ENCODE measurements at places on chromosomes 5 and 9.

- DNase-seq = peak; percentile 18
Observed at GRCh38 chr9:15220658-15221318, 86.2 kb downstream of the TTC39B start.

DNA sequence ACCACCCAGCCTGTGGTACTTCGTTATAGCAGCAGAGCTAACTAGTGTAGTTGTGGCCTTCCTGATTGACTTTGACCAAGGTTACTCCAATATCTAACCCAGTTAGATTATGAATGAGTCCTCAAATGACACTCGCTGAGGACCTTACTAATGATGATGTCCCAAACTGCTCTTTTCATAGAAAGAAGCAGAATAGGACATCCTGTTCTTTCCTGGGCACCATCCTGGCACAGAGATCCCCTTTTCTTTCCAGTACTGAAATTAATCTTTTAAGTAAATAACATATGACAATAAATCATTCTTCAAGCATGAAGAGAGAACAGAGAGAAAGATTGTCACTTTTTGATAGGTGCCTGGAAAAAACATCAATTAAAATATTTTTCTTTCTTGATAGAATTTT is 26.7 kb upstream of the SPINK14 start:
- no peak for DNase-seq

DNA sequence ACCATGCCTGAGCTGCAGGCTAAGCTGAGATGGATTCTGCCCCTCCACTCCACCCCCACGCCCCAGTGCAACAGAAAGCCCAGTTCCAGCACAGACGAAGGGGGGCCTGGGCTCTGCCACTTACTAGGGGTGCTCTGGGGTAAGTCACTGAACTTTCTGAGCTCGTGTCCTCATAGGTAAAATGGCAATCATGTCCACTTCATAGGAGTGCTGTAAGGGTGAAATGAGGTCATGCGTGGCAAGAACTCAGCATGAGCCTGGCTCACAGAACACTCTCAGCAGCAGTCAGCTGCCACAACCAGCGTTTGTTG is 8.4 kb upstream of the PSD2 start:
- DNase-seq = no peak

DNA sequence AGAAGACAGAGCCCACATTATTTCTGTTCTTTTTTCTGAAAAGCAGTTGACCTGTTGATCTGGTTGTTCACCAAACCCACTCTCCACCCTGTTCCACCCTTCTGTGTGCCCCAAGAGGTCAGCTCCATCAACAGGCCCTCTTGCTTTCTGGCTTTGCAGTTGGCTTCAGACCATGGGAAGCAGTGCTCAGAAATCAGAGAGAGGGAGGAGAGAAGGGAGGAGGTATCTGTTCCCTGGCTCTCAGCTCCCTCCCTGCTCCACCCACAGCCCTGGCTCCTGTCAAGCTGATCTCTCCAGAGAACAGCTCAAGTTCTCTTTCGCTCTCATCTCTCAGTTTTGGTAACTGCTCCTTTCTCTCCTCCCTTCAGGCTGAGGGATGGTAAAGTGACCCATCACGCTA is 144.2 kb upstream of the RAI14 start:
- no peak for DNase-seq

DNA sequence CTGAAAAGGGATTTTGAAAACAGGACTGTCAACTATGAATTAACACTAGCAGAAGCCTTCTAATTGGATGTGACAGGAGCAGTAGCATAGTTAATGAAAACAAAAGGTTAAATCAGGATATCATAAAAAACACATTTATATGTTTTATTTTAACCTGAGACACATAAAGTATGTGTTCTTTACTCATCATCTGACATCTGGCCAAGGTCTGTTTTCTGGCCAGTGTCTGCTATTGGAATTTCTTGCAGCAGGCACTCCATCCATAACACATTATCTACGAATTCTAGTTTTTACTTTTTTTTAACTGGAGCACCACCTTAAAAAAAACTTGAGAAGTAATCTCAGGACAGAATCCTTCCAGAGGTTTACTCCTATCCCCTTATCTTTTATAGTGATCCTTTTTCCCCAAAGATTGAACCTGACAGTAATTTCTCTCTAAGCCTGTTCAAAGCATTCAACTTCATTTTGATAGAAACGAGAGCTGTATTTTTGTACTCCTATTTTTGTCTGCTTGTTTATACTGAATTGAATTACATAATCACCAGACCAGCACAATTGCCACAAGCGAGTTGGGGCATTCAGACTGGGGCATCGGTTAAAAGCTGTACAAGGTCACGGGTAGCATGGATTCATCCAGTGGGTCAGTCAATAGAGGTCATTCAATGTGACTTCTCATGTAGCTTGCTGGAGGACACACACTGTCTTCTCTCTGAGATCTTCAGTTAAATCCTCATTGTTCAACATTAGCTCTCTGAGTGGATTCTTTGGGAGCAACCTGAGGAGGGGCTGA is 205.6 kb upstream of the CLINT1 start:
- DNase-seq = no peak

- DNase-seq = no peak
Observed at GRCh38 chr5:141567513-141568117, 51.2 kb downstream of the DIAPH1 start.

GRCh38 chr5:91136271-91136670 is 246.8 kb downstream of the ARRDC3 start:
- peak; percentile 47 for DNase-seq

DNA sequence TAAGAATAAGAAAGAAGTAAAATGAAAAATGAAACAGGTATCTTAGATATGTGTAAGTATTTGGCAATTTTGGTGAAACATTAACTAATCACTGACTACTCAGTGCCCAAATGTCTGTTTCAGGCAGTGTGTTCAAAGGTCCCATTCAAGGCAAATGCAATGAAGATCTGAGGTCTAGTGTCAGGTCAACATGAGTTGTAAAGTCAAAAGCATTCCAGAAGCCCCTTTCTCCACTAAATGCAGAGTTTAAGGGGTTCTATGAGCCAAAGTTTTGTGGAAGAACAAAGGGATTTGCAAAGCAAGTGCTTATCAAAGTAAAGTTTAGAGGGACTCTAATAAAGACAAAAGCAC is 71.0 kb upstream of the GPBP1 start:
- no peak for DNase-seq

DNA sequence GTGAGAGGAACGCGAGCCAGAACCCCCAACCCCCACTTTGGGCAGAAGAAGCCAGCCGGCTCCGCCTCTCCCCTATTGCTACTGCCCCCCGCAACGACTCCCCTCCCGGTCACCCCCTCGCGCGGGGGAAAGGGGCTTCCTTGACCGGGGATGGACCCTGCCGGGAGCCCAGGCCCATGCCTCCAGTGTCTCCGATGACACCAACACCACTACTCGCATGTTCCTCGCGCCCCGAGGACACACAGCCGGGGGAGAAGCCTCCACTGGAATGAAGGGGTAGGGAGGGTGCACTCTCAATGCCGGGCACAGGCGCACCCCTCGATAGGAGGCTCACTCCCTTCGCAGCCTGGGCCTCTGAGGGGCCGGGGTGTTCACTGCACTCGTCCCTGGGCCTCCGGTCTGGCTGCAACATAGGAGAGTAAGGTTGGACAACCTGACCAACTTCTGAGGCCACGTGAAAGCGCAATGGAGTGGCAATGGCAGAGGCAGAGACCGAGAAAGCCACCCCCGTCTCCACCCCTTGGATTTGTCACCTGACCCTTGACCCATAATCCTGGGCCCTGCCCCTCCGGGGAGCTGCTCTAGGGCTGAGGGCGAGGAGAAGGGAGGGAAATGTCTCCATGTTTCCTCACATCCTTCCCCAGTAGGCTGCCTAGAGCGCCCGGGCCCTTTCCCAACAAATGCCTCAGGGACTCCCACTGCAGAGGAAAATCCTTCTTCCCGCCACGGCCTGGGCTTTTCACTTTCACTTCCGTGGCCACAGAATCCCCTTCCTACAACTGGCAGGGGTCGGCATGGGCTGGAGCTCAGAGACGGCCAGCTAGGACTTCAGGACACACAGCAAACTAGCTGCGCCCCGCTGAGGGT is 1.1 kb upstream of the CNTFR start:
- DNase-seq = no peak

- no peak for DNase-seq
Observed at GRCh38 chr5:4230786-4231641, 635.4 kb downstream of the IRX1 start.

GRCh38 chr5:100950985-100951384 is 47.9 kb upstream of the ST8SIA4 start:
- DNase-seq = no peak

GRCh38 chr5:44769200-44769876 is 39.4 kb upstream of the MRPS30 start:
- no peak for DNase-seq

GRCh38 chr5:109865637-109866036 is 175.9 kb downstream of the MAN2A1 start:
- DNase-seq = peak; percentile 97

DNA sequence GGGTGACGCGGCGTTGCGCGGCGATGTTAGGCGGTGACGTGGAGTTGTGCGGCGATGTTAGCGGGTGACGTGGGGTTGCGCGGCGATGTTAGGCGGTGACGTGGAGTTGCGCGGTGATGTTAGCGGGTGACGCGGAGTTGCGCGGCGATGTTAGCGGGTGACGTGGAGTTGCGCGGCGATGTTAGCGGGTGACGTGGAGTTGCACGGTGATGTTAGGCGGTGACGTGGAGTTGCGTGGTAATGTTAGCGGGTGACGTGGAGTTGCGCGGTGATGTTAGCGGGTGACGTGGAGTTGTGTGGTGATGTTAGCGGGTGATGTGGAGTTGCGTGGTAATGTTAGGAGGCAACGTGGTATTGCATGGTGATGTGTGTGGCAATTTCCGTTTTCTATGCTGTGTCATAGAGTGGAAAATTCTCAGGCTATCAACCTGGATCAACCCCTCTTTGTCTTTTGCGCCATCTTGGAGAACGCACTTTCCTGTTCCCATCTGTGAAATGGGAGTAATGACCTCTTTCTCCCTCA is 76.0 kb downstream of the ANKRD33B start:
- DNase-seq = no peak

- no peak for DNase-seq
Observed at GRCh38 chr9:97418880-97419279, 7.0 kb downstream of the TDRD7 start.

GRCh38 chr5:1374679-1375055 is 29.8 kb upstream of the CLPTM1L start:
- peak; percentile 2 for DNase-seq

DNA sequence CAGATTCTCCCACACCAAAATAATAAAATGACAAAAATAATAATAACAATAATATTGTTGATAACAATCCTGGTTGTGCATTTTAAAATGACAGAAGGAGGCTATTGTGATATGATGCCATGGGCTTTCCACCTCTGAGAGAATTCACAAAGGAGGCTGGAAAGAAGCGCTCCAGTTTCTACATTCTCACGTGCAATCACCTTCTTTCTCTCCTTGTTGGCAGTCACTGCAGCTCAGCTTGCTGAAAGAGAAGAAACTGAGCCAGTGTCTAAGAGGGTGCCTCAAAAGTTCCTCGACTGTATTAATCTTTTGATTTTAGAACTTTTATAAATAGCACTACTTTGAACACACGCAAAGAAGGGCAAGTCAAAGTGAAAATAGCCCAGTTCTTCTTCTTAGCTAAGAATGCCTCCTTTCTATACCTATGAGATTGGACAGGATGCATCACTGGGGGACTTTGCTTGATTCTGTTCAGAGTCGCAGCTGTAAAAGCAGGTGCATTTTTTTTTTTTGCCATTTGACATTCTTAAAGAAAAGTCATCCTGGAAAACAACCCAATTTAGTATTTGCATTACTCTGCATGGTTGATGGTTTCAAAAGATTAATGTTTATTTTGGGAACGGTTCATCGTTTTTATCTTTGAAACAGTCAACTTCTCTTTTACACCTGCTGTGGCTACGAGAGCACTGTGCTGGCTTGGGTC is 12.4 kb upstream of the SUB1 start:
- no peak for DNase-seq

DNA sequence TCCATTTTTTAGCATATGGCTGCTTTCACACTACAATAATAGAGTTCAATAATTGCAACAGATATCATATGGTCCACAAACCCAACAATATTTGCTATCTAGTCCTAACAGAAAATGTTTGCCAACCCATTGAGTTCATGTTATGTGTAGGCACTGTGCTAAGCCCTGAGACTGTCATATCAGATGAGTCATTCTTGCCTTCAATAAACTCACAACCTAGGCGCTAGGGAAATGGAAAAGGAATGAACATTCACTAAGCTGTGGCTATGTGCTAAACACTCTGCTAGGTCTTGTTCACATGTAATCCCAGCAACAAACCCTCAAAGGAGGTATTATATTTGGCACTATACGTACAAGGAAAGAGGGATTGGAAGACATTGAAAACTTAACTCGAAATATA is 8.4 kb upstream of the TIMD4 start:
- DNase-seq = no peak

DNA sequence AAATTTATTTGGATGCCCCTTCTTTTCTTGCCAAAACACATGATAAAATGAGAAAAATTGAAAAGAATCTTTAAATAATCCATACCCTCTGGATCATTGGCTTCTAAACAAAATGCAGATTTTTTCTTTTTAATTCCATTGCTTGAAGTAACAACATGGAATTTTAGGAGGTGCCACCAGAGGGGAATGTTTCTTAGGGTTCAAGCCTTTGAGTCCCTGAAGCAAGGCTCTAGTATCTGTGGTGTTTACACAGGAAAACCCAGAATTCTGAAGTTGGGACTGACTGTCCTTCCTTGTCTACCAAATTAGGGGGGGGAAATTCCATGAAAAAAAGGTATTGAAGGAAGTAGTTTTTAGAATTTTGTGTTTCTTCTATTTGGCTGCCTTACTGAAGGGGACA is 69.4 kb downstream of the LMNB1 start:
- peak; percentile 35 for DNase-seq

GRCh38 chr9:97072285-97072776 is 33.4 kb upstream of the CTSV start:
- DNase-seq = no peak

DNA sequence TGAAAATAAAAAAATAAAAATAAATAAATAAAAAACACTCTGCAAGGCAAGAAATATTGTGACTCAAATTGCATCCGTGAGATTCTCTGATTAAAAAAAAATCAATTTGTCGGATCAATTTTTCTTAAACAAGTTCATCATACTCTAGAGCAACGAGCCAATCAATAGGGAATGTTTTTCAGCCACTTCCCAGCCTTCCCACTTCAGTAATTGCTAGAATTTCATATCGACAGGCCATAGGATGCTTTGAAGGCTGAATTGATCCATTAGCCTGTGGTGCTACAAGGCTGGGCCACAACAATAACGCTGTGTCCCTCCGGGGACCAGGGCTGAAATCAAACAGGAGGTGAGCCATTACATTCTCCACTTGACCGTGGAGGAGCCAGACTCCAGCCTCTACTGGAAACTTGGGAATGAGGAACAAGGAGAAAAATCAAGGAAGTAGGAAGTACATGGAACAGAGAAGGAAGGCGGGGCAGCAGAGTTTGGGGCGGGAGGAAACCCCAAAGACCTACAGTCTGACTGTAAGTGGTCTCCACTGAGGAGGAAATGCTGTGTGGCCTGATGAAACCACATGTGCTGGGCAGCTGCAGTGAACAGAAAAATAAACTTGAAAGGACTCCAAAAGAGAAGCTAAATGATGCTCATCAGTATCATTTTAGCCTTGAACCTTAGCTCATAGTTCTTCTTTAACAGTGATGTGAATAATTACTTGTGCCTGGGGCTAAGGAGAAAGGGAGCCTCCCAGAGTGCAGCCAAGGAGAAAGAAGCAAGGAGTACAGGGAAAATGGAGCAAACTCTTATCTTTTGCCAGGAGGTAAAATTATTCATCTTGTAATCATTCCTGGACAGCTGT is 308.6 kb downstream of the TLE1 start:
- no peak for DNase-seq

- no peak for DNase-seq
Observed at GRCh38 chr5:157004893-157005551, 42.0 kb upstream of the TIMD4 start.

- no peak for DNase-seq
Observed at GRCh38 chr5:159765760-159766517, 150.3 kb upstream of the ADRA1B start.
